ENCODE measurements at places on chromosomes 5 and 9.

- no peak for DNase-seq
These were observed 1.1 kb downstream of the GSN start for GRCh38 chr9:121268851-121269641.

DNA sequence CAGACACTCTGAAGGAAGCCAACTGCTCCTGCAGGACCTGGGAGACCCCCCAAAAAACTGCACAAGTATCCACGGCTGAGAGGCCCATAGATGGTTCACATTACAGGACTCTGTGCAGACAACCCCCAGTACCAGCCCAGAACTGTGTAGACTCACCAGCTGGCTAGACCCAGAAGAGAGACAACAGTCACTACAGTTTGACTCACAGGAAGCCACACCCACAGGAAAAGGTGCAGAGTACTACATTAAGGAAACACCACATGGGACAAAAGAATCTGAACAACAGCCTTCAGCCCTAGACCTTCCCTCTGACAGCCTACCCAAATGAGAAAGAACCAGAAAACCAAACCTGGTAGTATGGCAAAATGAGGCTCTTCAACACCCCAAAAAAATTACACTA, 281.2 kb upstream of the RGMB start:
- DNase-seq: no peak

DNA sequence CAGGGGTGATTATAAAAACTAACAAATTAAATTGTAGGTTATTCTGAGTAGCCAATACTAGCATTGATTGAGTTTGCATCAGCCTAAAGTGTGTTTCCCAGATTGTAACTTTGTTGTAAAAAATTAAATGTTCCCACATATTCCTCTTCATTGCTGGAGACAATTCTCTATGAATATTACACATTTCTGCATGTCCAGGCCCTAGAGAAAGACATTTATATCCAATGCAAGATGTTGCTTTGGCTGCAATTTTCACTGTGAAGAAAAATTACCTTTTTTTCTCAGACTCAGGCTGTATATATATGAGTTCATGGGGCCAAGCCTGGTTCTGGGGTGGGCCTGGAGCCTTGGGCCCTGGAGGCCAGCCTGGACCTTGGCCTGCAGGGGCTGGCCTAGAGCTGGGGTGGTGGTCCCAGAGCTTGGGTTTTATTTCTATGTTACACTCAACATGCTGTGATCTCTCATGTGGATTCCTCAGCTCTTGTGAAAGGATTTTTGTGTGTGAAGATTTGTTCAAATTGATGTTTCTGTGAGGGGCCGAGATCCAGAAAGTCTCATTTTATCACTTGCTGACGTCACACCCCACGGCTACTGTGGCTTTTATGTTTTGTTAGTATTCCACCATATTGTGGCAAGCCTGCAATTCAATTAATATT, 232.5 kb downstream of the SPATA31A1 start:
- no peak for DNase-seq

DNA sequence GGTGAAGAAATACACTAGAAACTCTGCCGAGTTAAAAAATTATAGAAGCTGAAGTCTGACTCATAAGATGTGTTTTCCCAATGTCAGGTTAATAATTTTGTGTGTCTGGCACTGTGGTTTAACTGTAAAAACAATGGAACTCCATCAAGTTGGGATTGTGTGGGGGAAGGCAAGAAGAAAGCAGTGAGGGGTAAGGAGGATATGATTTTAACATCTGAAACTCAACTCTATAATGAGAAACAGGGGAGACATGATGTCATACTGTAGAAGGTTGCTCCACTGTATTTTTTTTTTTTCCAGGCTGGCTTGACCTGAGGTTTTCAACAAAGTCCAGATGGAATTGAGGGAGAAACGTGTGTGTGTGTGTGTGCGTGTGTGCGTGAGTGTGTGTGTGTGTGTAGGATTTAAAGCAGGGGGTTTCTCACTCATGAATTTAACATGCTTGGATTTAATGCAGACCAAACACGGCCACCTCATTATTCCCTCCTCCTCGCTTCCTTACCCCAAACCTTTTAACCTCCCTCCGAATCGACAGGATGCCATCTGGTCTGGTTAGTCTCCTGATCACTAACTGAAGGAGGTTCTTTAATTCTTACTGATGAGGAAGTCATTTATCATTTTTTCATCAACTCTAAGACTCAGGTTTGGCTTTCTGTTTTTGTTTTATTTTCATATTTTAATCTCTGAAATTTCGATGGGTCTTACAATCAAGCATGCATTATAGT, 140.2 kb upstream of the LPAR1 start:
- no peak for DNase-seq

- DNase-seq: no peak
These were observed 47.7 kb upstream of the MTAP start for GRCh38 chr9:21754741-21755140.

DNA sequence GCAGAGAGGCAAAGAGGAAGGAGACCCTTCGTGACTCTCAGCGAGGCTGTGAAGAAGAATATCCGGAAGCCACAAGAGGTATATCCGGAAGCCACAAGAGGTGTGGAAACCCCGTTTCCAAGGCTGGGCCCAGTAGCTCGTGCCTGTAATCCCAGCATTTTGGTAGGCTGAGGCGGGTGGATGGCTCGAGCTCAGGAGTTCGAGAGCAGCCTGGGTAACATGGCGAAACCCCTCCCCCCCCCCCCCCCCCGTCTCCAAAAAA, 612 bp upstream of the BBLN start:
- DNase-seq: no peak

DNA sequence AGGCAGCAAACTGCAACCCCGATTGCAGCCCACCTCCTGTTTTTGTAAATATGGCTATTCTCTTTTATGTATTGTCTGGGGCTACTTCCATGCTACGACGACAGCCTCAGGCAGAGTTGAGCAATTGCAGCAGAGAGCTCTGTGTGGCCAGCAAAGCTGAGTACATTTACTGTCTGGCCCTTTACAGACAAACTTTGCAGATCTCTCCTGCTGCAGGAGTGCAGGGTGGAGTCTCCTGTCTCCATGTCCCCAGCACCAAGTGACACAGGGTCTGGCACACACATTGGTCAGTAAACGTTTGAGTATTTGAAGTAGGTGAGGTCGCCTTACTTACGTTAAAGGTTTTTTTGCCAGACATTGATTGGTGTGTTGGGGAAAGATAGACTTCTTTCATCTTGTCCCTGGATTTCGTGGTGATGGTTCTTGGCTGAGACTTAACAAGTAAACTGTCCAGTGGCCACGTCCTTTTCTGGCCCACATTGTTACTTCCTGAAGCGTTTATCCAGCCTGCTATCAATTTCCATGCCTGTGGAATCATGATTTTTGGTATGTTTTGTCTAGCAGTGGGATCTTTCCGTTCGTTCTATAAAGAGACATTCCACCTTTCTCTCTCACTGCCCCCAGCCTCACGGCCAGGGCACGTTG, 27.2 kb downstream of the PRRC2B start:
- no peak for DNase-seq

GRCh38 chr9:127417131-127418036, 6.8 kb upstream of the ZNF79 start:
- no peak for DNase-seq

- DNase-seq: no peak
These were observed 404 bp upstream of the AFAP1L1 start for GRCh38 chr5:149271195-149271715.

DNA sequence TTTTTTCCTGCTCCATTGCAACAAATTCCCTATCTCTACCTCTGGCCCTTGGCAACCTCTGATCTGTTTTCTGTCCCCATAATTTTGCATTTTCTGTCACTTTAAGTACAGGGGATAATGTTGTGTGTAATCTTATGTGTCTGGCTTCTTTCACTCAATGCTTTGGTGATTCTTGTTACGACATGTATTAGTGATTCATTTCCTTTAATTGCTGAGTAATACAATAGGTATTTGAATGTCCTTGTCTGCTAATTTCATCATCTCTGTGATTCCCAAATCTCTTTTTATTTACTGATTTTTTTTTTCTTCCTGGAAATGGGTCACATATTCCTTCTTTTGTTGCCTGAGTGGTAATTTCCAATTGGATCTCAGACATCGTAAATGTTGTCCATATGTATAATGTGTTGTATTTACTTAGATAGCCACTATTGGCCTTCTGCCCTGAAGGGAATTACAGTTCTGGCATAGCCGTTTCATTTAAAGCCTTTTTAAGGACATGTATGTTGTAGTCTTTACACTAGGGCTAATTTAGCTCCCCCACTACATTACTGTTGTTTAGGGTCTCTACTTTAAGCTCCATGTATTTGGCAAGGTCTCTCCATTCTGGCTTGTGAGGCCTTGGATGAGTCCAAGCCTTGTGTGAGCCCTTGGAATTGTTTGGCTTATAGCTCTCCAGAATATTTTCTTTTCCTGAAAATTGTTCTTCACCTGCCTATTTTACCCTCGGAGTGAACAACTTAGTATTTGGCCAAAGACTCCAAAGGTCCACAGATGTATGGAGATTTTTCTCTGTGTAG, 683.8 kb downstream of the LRRC70 start:
- no peak for DNase-seq

DNA sequence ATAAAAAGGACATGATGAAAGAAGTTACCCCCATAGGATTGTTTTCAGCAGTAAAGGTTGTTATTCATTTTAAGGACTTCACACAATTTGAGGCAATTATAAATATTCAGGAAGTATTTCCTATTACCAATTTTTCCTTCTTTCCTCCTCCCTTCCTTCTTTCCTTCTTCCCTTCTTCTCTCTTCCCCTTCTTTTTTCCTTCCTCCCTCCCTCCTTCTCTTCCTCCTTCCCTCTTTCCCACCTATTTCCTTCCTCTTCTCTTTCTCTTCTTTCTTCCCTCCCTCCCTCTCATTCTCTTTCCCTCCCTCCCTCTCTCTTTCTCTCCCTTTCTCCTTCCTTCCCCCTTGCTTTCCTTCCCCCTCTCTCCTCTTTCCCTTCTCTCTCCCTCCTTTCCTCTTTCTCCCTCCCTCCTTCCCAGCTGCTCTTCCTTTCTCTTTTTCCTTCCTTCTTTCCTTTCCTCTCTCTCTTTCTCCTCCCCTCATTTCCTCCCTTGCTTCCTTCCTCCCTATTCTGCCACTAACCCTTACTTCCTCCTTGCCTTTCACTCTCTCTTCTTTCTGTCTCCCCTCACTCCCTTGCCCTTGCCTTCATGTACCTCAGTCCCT, 105.1 kb downstream of the ADRB2 start:
- DNase-seq: no peak

DNA sequence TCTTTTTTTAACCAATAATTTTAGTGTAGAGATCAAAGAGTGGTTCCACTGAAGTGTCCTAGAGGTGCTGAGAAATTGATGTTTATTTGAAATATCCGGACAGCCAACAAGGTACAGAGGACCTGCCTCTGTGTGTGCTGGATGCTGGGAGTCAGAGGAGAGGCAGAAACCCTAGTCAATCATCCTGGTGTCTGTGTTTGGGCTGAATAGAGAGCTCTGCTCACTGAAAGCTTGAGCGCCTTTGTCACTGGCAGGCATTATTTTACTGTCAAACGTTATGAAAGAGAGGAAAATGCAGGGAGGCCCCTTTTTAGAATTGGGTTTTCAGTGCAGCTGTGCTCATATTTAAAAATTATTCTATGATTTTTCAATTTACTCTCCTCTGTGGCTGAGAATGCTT, 480.3 kb upstream of the TYRP1 start:
- no peak for DNase-seq

DNA sequence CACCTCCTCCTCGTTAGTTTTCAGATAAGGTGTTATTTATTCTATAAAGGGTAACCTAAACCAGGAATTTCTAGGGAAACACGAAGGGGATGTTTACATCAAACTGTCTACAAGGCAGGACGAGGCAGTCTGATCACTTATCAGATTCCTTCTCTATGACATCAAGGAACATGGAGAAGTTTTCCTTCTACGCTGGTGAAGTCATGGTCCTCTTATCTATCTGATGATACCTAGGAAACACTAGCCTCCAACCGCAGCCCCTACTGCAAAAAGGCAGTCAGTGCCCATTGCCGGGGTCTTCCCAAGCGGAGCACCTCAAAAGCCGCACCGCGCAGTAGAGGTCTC, 1.5 kb downstream of the MPDZ start:
- no peak for DNase-seq
